Stimulated activated CD4-positive, alpha-beta T cell treated with anti-CD3 and anti-CD28 coated beads, Interleukin-1b, Interleukin-23, amount 100 ng/mL, for 1 hour (primary cell): ENCODE measurements at places on chromosomes 1 and 21.

- no peak for DNase-seq
These were observed 112.3 kb upstream of the GADD45A start for GRCh38 chr1:67572594-67573221.

GRCh38 chr1:65064981-65065380 lies 83.0 kb upstream of the AK4 start:
- no peak for DNase-seq

- DNase-seq = no peak
These were observed 25.1 kb downstream of the SPSB1 start for GRCh38 chr1:9317591-9318417.

DNA sequence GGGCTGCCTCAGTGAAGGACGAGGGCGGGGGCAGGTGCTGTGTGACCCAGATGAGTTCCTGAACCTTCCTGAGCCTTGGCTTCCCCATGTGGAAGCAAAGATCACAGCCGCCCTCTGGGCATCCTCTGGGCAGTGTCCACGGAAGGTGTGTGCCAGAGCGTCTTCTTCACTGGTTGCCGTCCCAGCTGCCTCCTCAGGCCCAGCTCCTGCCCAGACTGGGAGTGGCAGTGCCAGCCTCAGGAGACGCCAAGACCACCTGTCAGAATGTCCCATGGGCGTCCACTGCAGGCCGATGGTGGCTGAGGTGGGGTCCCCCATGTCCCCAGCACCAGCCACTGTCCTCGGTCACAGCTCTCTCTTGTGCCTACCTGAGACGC lies 10.2 kb downstream of the ARHGEF16 start:
- no peak for DNase-seq

GRCh38 chr1:189036628-189037027 lies 1441.0 kb downstream of the BRINP3 start:
- no peak for DNase-seq

- DNase-seq = peak; percentile 36
These were observed 241.0 kb downstream of the KCNJ6 start for GRCh38 chr21:37675202-37675801.

- DNase-seq = no peak
These were observed 22.9 kb downstream of the ATP2B4 start for GRCh38 chr1:203649551-203649998.

DNA sequence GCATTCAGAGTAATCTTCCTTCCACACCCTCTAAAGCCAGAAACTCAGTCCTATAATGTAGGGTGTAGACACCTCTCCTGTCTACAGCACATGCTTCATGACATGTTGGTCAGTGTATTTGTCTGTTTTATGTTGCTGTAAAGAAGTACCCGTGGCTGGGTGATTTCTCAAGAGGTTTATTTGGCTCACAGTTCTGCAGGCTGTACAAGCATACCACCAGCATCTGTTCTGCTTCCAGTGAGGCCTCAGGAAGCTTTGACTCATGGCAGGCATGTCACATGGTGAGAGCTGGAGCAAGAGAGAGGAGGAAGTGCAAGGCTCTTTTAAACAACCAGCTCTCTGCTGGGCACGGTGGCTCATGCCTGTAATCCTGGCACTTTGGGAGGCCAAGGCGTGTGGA lies 12.1 kb downstream of the PLOD1 start:
- DNase-seq = no peak

GRCh38 chr1:228308085-228308601 lies 98.5 kb downstream of the TRIM11 start:
- no peak for DNase-seq

DNA sequence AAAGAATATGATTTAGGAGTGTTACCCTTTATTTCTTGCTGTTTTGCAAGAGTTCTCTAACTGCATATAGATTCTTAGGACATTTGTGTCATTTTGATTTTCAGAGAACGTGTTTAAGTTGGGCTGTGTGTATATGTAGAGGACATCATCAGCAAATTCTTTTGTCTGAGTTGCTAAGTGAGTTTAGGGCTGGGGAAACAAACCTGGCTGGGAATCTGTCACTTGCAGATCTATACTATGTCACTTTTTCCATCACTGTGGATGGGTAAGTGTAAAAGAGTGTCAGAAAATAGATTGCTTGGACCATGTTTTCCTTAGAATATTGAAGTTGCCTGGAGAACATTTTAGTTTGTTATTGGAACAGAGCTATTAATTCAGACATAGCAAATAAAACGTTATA lies 349.1 kb upstream of the NEGR1 start:
- DNase-seq = no peak

DNA sequence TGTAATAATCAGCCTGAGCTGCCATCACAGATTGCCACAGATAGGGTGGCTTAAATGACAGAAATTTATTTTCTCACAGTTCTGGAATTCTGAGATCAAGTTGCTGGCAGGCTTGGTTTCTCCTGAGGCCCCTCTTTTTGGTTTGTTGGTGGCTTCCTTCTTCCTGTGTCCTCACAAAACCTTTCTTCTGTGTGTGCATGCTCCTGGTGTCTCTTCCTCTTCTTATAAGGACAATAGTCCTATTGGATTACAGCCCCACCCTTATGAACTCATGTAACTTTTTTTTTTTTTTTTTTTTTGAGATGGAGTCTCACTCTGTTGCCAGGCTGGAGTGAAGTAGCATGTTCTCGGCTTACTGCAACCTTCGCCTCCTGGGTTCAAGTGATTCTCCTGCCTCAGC lies 41.0 kb upstream of the F3 start:
- no peak for DNase-seq

DNA sequence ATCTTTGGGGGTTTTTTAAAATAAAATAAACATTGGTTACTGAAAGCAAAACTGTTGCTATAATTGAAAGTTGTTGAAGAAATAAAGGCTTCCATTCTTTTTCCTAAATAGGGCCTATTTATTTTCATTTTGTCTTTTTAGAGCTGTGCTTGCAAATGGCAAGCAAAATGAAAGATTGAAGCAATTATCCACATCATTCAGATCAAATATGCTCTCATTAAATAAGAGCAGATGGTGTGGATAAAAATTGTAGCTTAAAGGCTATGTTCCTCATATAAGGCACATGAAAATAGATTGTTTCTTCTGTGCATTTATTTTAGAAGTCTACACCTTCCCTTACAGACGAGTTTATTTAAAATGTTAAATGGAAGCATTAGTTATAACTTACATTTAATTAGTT lies 1317.7 kb downstream of the MRPL39 start:
- DNase-seq = no peak
